ENCODE measurements at places on chromosomes 7 and 10.

DNA sequence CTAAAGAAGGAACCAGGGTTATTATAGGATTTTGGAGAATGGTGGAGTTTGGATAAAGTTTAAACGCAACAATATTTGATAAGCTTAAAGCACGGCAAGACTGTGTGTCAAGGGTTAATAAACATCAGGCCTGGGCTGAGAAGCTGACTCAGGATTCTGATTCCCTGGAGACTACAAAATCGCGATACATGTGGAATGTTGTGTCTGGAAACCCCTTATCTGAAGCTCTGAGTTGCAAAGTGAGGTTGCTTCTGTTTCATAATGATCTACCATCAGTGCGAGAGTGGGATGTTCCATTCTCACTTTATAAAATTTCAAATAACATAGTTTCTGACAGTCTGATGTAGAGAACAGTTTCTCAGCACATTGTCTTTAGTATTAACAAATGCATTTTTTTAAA, 7.8 kb downstream of the C1GALT1 start:
- no peak for DNase-seq

GRCh38 chr10:45256246-45256645, 59.2 kb downstream of the OR13A1 start:
- no peak for DNase-seq

DNA sequence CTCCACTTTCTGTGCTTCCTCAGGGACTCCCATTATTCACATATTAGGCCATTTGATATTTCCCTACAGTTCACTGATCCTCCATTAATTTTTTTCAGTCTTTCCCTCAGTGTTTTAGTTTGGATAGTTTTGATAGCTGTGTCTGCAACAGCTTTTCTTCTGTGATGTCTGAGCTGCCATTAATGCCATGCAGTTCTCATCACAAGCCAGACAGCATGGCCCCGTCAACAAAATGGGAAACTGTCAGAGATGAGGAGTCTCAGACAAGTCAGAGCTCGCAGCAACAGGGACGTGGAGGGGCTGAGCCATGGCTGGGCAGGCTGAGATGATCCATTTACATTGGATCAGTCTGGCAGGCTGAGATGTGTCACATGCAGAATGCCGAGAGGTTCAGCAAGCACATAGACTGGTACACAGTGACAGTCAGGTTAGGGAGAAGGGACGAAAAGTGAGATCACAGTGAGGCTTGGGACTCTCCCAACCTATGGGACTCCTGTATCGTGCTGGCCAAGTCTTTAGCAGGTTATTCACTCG, 65.4 kb downstream of the NPS start:
- no peak for DNase-seq

- no peak for DNase-seq
Observed at GRCh38 chr10:125102821-125103220, 57.5 kb downstream of the CTBP2 start.

GRCh38 chr7:94578614-94579013, 69.0 kb downstream of the CASD1 start:
- no peak for DNase-seq

- no peak for DNase-seq
Observed at GRCh38 chr10:123966896-123967231, 75.3 kb upstream of the CPXM2 start.

GRCh38 chr7:1535701-1536454, 5.4 kb downstream of the MAFK start:
- no peak for DNase-seq

GRCh38 chr10:63208986-63209385, 75.9 kb downstream of the NRBF2 start:
- no peak for DNase-seq

GRCh38 chr7:144776447-144776846, 59.4 kb downstream of the TPK1 start:
- no peak for DNase-seq

DNA sequence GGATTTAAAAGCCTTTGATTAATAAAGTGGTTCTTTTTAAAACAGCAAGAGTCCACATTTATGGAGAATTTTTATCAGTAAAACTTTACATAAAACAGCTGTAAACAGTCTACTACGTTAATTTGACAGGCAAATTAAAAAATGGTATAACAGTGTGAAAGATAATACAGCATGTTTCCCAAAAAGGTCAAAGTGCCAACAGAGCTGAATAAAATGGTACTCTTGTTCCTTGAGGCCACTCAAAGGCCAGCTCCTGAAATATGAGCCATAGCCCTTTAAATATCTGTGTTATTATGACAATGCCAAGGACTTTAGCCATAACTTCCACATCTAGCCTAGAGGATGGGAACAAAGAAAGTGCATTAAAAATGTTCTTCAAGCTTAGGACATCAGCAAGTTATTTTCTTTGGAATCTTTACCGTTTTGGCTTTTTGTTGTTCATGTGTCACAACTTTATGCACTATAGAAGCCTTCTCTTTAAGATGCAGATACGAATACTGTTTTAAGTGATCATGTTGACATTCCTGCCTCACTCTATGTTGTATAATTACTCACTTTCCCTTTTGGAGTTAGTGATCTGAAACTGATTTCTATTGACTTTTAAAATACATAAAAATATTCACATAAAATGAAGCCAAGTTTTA, 165.6 kb downstream of the RNLS start:
- no peak for DNase-seq

- DNase-seq, result no peak
Observed at GRCh38 chr7:73885975-73886798, 25.2 kb downstream of the TMEM270 start.

DNA sequence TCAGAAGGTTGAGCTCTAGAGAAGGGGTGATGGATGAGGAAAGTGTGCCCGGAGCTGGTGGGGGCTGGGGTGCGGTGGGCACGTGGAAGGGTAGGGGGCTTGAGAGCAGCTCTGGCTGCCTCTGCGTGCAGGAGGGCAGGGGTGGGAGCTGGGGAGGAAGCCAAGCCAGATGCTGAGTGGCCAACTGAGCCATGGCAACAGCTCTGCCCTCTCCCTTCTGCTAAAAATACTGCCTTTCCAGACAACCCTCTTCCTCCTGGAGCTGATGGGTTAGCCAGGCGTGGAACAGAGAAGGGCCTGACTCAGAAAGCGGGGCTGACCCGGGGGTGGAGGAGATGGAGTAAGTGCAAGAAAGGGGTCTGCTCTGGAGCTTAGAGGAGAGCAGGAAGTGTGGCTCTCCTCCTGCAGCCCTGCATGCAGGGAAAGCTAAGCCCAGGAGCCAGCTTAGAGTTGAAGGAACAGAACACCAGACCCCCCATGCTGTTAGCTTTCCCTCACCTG, 114.6 kb upstream of the AGK start:
- no peak for DNase-seq

- no peak for DNase-seq
Observed at GRCh38 chr7:35593899-35594298, 101.0 kb downstream of the HERPUD2 start.

- DNase-seq, result no peak
Observed at GRCh38 chr10:113151190-113151666, 201.2 kb downstream of the TCF7L2 start.

DNA sequence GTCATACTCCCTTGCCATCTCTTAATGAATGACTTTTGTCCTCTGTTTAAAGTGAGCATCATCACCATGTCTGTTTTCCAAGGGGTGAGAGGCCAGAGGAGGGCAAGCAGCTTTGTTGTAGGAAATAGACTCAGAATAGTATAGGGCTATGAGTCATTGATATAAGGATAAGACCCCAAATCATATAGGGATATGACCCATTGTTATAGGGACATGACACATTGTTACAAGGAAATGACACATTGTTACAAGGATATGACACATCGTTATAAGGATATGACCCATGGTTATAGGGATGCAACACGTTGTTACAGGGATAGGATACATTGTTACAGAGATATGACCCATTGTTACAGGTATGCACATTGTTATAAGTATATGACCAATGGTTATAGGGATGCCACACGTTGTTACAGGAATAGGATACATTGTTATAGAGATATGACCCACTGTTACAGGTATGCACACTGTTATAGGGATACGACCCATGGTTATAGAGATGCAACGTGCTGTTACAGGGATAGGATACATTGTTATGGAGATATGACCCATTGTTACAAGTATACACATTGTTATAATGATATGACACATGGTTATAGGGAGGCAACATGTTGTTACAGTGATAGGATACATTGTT, 311.1 kb upstream of the ADARB2 start:
- DNase-seq, result no peak

- no peak for DNase-seq
Observed at GRCh38 chr10:82278401-82279182, 403.6 kb downstream of the NRG3 start.

- no peak for DNase-seq
Observed at GRCh38 chr7:147912946-147913638, 677.5 kb upstream of the C7orf33 start.

GRCh38 chr7:1112109-1112508, 24.2 kb downstream of the GPER1 start:
- DNase-seq, result no peak

- DNase-seq, result no peak
Observed at GRCh38 chr10:22673785-22674572, 40.4 kb downstream of the PIP4K2A start.

GRCh38 chr10:84008878-84009277, 130.4 kb upstream of the GHITM start:
- DNase-seq, result peak; percentile 2

GRCh38 chr7:50268223-50268622, 36.3 kb upstream of the IKZF1 start:
- DNase-seq, result no peak

DNA sequence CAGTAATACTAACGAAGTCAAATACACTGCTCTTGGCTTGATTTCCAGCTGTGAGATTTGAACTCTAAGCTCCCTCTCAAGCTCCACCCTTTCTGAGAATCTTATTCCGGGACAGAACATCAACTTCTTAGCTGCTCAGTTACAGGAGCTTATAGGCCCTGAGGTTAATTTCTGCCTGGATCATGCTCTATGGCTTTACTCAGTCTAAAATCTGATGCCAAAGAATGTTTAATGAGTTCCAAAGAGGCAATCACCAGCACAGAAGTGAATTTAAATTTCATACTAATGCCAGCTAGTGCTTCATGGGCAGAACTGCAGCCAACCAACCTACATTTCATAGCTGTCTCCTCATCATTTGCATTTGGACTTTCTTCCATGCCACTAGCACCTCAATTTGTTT, 707.2 kb downstream of the MAGI2 start:
- DNase-seq, result no peak

GRCh38 chr10:118672153-118672552, 76.7 kb upstream of the PRLHR start:
- no peak for DNase-seq

DNA sequence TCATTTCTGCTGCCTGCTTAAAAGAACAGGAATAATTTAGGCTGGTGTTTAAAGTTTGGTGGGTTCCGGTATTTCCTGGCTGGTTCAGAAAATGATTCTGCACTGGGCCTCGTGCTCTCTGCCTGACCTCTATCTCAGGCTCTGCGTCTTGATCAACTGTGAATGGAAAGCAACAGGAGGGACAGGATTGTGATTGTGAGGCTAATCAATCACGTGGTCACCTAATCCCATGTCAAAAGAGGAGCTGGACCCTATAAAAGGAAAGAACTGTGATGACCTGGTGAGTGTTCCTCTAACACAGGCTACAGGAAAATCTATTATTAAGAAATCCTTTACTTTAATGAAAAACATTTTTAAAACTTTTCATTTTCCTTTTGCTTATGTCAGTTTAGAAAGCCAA, at the start of gene DHX32:
TSS of gene DHX32 (minus strand) at position 101 of the 400 bp plus-strand sequence. CDS start 468 bp downstream, outside the sequence.
- no peak for DNase-seq

DNA sequence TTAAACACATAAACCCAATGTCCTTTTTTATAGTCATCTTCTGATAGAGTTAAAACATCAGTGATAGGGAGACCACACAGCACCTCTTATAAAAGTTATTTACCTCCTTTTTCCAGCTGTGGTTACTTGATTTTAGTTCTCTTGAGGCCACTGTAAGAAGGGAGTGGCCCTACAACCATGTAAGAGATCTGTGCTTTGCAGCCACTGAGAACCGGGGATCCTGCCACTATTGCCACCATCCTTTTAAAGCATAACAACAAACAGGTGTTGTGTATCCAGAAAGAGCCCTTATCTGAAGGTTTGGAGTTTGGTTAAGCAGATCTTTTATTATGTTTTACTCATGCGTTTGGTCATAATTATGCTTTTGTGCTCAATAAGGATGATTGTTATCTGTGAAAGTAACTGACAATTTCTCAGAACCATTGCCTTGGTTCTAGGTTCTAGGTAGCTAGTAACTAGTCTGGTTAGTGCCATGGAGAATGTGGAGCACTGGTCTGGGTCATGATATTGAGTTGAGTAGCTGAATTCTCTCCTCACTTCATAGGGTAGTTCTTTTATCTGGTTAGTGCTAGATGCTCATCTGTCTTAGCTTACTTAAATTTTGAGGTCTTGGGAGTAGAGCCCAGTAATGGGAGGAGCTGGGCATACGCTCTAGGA, 56.5 kb downstream of the ST7 start:
- no peak for DNase-seq

DNA sequence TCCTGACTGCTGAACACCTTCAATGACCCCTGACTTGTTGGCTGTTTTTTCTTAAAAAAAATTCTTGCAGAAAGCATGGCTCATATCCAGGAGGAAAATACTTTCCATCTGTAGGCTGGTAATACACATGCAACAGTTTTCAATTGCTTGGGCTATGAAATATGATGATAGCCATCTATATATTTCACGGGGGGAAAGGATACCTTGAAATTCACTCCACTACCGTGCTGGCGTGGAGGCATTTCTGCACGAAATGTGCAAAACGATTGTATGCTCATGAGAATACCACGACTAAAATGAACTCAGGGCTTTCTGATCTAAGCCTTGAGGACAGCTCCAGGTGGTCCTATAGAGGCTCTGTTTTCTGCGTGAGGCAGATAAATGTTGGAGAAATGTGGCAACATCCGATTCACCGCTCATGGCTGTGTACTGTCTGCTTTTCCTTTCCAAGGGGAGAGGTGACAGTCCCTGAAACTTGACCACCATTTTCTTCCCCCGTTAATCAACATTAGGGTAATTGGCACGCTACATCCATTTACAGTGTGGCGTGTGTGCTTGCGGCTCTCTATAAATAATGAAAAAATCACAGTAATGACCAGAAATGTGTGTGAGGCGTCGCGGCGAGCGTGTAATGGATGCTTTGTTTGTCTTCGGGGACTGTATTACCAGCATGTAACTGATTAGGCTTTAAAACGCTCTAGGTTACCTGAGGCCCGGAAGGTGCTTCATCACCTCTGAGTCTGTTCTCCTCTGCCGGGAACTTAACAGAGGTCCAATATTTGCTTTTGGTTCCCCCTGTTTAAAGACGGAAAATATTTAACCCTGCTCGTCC, 12.8 kb upstream of the CARD11 start:
- no peak for DNase-seq

DNA sequence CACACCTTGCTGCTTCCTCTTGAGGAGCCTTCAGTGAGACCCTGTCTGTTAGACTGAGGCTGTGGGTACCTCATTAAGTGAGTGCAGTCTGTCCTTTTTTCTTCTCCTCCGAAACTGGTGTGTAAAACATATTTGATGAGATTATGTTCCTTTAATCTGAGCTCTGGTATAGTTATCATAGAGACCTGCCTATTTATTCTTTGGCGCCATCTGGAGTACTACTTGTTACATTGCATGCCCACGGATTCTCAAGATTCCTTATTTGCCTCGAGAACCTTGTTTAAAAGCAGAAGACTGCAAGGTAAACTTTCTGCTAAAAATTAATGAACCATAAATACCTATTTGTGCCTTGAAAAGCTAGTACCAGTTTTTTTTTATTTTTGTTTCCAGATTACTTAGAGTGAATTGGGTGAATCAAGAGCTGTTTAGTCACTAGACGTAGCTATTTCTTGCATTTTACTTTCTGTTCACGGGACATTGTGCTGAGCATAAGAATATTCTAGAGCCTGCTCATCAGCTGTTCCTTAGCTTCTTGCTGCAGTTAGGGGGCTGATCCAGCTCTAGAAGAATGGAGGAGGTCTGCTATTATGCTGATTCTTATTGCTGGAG, 16.9 kb upstream of the STMP1 start:
- no peak for DNase-seq
